ENCODE measurements at places on chromosomes 2 and 18. TPM values are rescaled to one million over a fixed set of nuclear protein-coding genes. Genes with fewer than 3 reads are reported as not detected.

GRCh38 chr18:77032181-77032701 lies 100.3 kb downstream of the MBP start:
- peaks cover 15% of the 10 kb centered on the region for H3K36me3 ChIP-seq
- H3K4me3 ChIP-seq, result no peak overlapping the region
- H3K27me3 ChIP-seq, result no peaks in the 10 kb centered on the region
- no peak for DNase-seq
- peaks cover 9% of the 10 kb centered on the region for H3K4me1 ChIP-seq
- H3K27ac ChIP-seq, result no peak overlapping the region

DNA sequence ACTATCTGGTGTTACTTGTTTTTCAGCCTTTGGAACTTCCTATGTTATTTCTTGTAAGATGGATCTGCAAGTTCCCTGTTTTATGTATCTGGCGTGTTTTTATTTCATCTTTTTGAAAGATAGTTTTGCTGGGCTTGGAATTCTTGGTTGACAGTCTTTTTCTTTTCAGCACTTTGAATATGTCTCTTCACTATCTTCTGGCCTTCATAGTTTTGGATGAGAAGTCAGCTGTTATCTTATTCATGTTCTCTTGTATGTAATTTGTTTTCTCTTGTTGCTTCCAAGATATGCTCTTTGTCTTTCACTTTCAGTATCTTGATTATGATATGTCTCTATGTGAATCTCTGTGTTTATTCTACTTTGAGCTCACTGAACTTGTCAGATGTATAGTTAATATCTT lies 50.4 kb downstream of the ALMS1 start:
- peaks cover 7% of the 10 kb centered on the region for H3K36me3 ChIP-seq
- H3K4me3 ChIP-seq, result no peak overlapping the region
- H3K27me3 ChIP-seq, result no peaks in the 10 kb centered on the region

Gene PRKAG3
- not detected for total RNA-seq

DNA sequence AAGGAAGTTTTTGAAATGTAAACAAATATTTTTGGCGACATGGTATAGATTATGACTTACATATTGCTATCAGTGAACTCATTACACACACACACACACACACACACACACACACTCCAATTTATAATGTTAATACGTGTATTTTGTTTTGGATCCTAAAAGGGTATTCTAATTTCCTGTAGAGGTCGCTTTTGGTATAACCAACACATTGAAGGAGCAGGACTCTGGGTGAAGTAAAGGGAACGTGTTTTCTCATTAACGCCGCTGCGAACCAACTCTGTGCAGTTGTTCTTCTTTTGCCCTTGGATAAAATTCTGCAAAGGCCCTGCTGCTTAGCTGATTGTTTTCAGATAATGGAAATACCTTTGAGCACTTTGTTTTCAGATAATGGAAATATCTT lies 190.4 kb downstream of the PMAIP1 start:
- DNase-seq, result no peak
- no peak overlapping the region for H3K4me3 ChIP-seq
- no peaks in the 10 kb centered on the region for H3K36me3 ChIP-seq
- no peaks in the 10 kb centered on the region for H3K27me3 ChIP-seq
- H3K27ac ChIP-seq, result no peak overlapping the region

Gene HOXD8
- not detected for total RNA-seq

Gene POTEC
- not detected for total RNA-seq

Gene RNU2-63P
- 22.2 TPM for total RNA-seq

Gene C2orf15
- total RNA-seq, result 1.7 TPM

Gene AMER3
- total RNA-seq, result not detected

Gene EVA1A
- 0.38 TPM for total RNA-seq

DNA sequence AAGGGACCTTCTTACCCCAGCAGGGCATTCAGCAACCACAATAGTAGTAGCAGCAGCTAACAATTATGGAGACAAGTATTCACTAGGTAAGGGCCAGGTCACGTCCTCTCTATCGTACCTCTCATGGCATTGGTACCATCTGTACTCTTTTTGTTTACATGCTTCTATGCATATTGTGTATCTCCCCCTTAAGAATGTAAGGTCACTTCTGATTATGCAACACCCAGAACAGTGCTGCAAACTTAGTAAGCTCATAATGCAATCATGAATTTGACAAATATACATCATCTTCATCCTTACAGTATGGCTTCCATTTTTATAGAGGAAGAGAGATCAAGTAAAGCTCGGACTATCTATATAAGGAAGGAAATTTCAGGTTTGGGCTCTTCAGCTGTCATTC lies 46.1 kb downstream of the SPRED2 start:
- H3K4me3 ChIP-seq, result no peak overlapping the region
- peaks cover 33% of the 10 kb centered on the region for H3K27me3 ChIP-seq
- no peak overlapping the region for H3K27ac ChIP-seq
- H3K36me3 ChIP-seq, result no peaks in the 10 kb centered on the region
- no peak for DNase-seq

DNA sequence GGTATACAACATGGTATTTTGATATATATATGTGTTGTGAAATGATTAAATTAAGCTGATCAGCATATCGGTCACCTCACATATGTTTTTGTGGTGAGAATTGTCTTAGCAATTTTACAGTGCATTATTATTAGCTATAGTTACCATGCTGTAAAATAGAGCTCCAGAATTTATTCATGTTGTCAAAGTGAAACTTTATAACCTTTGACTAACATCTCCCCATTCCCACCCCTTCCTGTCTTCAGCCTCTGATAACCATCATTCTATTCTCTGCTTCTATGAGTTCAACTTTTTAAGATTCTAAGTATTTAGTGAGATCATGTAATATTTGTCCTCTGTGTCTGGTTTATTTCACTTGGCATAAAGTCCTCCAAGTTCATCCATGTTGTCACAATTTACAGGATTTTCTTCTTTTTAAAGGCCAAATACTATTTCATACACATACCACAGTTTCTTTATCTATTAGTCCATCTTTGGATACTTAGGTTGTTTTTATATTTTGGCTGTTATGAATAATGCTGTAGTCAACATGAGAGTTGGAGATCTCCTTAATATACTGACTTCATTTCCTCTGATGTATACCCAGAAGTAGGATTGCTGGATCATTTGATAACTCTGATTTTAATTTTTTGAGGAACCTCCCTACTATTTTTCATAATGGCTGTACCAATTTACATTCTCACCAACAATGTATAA lies 30.3 kb downstream of the NCOA1 start:
- DNase-seq, result peak; percentile 6
- peaks cover 47% of the 10 kb centered on the region for H3K4me1 ChIP-seq
- H3K4me3 ChIP-seq, result peak overlapping the region; percentile 86
- H3K27me3 ChIP-seq, result no peaks in the 10 kb centered on the region
- peak overlapping the region; percentile 97 for H3K27ac ChIP-seq

DNA sequence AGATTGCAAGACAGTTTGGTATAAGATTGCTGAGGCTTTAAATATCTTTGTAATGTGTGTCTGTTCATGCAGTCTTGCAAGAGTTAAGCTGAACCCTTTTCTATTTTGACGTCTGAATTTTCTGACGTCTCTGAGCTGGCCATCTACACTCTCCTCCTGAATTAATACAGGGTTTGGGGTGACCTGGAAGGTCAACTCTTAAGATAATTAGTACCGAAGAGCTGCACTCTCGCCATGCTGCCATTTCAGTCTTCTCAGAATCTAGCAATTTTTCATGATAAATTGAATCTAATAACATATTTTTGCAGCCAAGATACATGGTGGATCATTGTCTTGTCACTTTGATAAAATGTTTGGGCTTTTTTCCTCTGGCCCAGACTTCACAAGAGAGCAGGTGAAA lies 1245.2 kb upstream of the CELF4 start:
- no peak overlapping the region for H3K27ac ChIP-seq
- no peaks in the 10 kb centered on the region for H3K4me1 ChIP-seq
- no peak for DNase-seq
- H3K4me3 ChIP-seq, result no peak overlapping the region

Gene MAPK4
- total RNA-seq, result not detected

Gene DSG2
- total RNA-seq, result 3.1 TPM

- peak; percentile 27 for DNase-seq
- H3K36me3 ChIP-seq, result peaks cover 12% of the 10 kb centered on the region
- H3K4me3 ChIP-seq, result peak overlapping the region; percentile 87
Measured at GRCh38 chr2:121529439-121530211, 1.1 kb upstream of the RNU4ATAC start.

- peaks cover 13% of the 10 kb centered on the region for H3K4me1 ChIP-seq
- peaks cover 10% of the 10 kb centered on the region for H3K36me3 ChIP-seq
- no peaks in the 10 kb centered on the region for H3K27me3 ChIP-seq
- no peak overlapping the region for H3K4me3 ChIP-seq
- no peak overlapping the region for H3K27ac ChIP-seq
Measured at GRCh38 chr18:13014232-13014631, 23.1 kb downstream of the CEP192 start.

DNA sequence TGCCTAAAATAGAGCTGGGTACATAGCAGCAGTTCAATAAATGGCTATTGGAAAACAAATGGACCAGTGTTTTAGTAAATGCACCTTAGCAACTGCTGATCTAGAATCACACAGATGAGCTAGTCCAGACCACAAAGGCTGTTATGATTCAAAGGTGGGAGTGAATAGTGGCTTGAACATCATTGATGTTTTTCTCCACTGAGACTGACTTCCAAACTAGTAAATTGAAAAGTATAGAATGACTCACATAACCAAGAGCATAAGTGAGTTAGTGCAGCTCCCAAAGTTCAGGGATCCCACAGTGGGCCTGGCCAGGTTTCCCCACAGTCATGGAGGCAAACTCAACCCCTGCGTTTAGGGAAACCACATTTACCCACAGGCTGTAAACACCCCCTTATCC lies 106.7 kb upstream of the YPEL5 start:
- peaks cover 60% of the 10 kb centered on the region for H3K27me3 ChIP-seq
- H3K4me1 ChIP-seq, result peaks cover 13% of the 10 kb centered on the region
- H3K27ac ChIP-seq, result no peak overlapping the region
- peak; percentile 39 for DNase-seq
- no peak overlapping the region for H3K4me3 ChIP-seq
- H3K36me3 ChIP-seq, result no peaks in the 10 kb centered on the region

- peaks cover 93% of the 10 kb centered on the region for H3K4me1 ChIP-seq
- no peaks in the 10 kb centered on the region for H3K27me3 ChIP-seq
- H3K27ac ChIP-seq, result peak overlapping the region; percentile 100
- DNase-seq, result no peak
- peak overlapping the region; percentile 100 for H3K4me3 ChIP-seq
- peaks cover 19% of the 10 kb centered on the region for H3K36me3 ChIP-seq
Measured at GRCh38 chr2:197292619-197293018, 18.0 kb downstream of the ANKRD44 start.

GRCh38 chr2:126748188-126748760 lies 92.3 kb downstream of the GYPC start:
- no peaks in the 10 kb centered on the region for H3K36me3 ChIP-seq
- no peaks in the 10 kb centered on the region for H3K27me3 ChIP-seq
- H3K27ac ChIP-seq, result no peak overlapping the region
- H3K4me3 ChIP-seq, result no peak overlapping the region

Gene DPP10
- total RNA-seq, result not detected

GRCh38 chr2:34909992-34910705 lies 1311.0 kb upstream of the FAM98A start:
- no peak overlapping the region for H3K27ac ChIP-seq
- no peak for DNase-seq
- no peaks in the 10 kb centered on the region for H3K27me3 ChIP-seq
- H3K4me3 ChIP-seq, result no peak overlapping the region

GRCh38 chr2:174327021-174327840 lies 7.5 kb upstream of the SP9 start:
- peaks cover 2% of the 10 kb centered on the region for H3K36me3 ChIP-seq
- H3K27me3 ChIP-seq, result peaks cover 87% of the 10 kb centered on the region

- H3K36me3 ChIP-seq, result peaks cover 4% of the 10 kb centered on the region
- H3K27ac ChIP-seq, result no peak overlapping the region
- peaks cover 24% of the 10 kb centered on the region for H3K4me1 ChIP-seq
- no peak for DNase-seq
Measured at GRCh38 chr2:61759005-61759404, 94.9 kb downstream of the FAM161A start.

DNA sequence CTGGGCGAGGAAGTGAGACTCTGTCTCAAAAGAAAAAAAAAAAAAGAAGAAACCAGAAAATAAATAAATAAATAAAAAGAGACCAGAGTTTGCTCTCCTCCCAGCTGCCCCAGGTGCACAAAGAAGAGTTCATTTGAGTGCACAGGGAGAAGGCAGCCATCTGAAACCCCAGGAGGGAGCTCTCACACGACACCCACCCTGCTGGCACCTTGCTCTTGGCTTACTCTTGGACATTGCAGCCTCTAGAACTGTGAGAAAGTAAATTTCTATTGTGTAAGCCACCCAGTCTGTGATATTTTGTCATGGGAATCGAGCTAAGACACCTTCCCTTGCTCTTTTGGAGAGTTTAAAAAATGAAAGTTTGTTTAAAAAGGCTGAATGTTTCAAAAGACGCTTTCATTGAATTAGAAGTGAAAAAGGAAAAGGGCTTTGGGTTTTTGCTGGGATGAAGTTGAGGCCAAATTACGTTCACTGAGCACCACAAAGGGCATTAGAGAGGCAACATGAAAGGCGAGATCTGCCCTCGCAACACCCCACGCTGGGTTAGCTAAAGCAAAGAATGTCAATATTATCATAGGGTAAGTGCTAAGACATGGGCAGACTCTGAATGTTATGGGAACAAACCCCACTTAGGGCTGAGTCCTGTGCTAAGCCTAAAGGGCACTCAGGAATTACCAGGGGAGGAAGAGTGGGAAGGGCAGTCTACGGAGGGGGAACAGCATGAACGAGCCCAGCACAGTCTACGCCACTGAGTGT lies 128.9 kb upstream of the RIOK3 start:
- no peaks in the 10 kb centered on the region for H3K27me3 ChIP-seq
- no peaks in the 10 kb centered on the region for H3K4me1 ChIP-seq

DNA sequence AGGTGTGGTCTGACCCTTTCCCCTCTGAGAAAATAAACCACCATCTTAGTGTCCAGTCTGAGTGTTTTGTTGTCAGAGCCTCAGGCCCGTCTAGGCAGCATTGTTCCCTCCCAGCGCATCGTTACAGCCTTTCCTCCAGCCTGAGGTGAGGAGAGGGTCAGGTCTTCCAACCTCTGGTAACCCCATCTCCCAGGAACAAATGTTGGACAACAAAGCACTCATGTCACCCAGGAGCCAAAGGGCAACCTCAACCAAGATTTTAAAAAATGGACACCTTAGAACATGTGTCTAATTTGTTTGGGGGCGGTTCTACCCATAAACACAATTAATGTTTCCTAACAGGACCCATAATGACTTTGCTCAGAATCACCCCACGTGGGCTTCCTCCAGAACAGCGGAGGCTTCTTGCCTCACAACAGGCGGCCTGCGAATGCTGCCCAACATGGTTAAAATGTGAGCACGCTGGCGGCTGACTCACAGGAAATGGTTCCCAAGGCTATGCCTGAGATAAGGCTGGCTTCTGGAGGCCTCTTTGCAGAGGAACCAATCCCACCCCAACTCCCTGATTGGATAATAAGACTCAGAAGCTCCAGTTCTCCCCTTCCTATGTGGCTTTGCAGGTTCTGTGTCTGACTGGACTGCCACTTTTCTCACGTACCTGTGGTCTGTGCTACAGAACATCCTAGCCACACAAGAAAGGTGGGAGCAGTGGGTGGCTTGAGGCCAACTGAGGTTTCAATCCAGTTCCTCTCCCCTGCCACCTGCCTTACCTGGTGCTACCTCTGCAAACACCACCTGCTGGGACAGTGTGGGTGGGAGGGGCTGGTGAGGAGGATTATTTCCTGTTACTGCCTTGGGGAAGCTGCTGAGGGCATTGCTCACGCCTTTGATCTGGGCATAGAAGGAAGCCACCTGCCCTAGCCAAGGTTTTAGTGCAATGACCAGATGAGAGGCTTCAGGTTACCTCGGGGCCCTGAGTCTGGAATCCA lies 108.8 kb downstream of the B3GNT2 start:
- DNase-seq, result peak; percentile 66
- no peaks in the 10 kb centered on the region for H3K27me3 ChIP-seq
- H3K4me3 ChIP-seq, result peak overlapping the region; percentile 78
- peaks cover 8% of the 10 kb centered on the region for H3K36me3 ChIP-seq
- H3K27ac ChIP-seq, result peak overlapping the region; percentile 90
- peaks cover 87% of the 10 kb centered on the region for H3K4me1 ChIP-seq
